GM23338 (cell line): ENCODE measurements at places on chromosomes 7 and 10. TPM values are rescaled to one million over a fixed set of nuclear protein-coding genes. Genes with fewer than 3 reads are reported as not detected.

RBP3 gene
- not detected in 2 replicates for polyA plus RNA-seq

- peaks cover 37% of the 10 kb centered on the region for H3K4me1 ChIP-seq
- no peak overlapping the region for H3K4me3 ChIP-seq
- H3K27me3 ChIP-seq: no peaks in the 10 kb centered on the region
- DNase-seq: no peak
Measured at GRCh38 chr7:54678763-54679489, 80.1 kb downstream of the SEC61G start.

DNA sequence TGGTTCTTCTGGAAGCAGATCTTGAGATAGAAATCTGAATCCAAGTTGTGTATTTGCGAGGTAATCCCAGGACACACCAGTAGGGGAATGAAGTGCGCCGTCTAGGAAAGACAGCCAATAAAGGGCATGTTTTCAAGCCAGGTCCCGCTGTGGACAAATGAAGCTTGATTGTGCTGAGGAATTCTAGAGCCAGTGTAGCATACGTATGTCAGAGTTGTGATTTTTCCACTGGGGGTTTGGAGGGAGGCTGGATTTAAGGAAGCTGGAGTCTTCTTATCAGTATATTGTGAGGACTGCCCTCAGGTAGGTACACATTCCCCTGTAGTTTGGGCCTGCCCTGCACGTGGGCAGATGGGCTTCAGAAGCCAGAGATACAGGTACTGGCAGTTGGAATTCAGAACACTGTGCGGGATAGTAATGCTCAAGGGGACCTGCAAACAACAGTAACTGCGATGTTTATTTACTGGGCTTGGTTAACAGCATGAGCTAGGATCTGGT, 50.9 kb downstream of the GALNT11 start:
- no peaks in the 10 kb centered on the region for H3K36me3 ChIP-seq
- peak; percentile 83 for DNase-seq
- H3K27ac ChIP-seq: peak overlapping the region; percentile 12; the same call in 1 of the 2 replicates
- H3K4me3 ChIP-seq: no peak overlapping the region
- no peaks in the 10 kb centered on the region for H3K27me3 ChIP-seq

EPO gene
- polyA plus RNA-seq: 0.97 and 1.0 TPM in 2 replicates

GRCh38 chr7:30721211-30721610, 30.7 kb upstream of the INMT start:
- H3K27ac ChIP-seq: no peak overlapping the region
- DNase-seq: no peak
- no peaks in the 10 kb centered on the region for H3K27me3 ChIP-seq

DNA sequence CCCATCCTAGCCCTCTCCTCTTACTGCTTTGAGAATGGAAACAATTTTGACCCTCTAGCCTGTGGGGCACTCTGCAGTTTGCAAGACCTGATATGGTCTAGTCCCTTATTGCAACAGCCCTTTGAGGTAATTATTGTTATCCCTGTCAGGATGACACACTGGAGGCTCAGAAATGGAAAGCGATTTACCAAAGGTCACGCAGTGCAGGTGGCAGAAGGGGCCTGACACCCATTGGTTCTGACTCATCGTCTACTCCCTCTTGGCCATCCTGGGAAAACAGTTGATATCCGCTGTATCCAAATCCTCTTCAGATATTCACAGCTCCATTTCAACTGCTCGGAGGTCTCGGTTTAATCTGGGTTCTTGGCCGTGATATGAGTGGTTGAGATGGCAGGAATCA, 44.7 kb upstream of the AQP1 start:
- H3K27ac ChIP-seq: no peak overlapping the region
- no peak for DNase-seq
- H3K36me3 ChIP-seq: no peaks in the 10 kb centered on the region
- H3K4me1 ChIP-seq: no peaks in the 10 kb centered on the region
- H3K4me3 ChIP-seq: no peak overlapping the region
- no peaks in the 10 kb centered on the region for H3K27me3 ChIP-seq

GRCh38 chr10:17506390-17506789, 52.0 kb upstream of the ST8SIA6 start:
- no peak overlapping the region for H3K4me3 ChIP-seq
- DNase-seq: no peak
- no peak overlapping the region for H3K27ac ChIP-seq
- no peaks in the 10 kb centered on the region for H3K27me3 ChIP-seq

NUTM2E gene
- polyA plus RNA-seq: 0.18 TPM in 1 of 2 replicates, not detected in the other

GRCh38 chr7:27910326-27910725, 170.4 kb downstream of the TAX1BP1 start:
- no peaks in the 10 kb centered on the region for H3K27me3 ChIP-seq
- DNase-seq: peak; percentile 85
- peak overlapping the region; percentile 9; the same call in 1 of the 2 replicates for H3K4me3 ChIP-seq
- H3K36me3 ChIP-seq: no peaks in the 10 kb centered on the region

- no peak overlapping the region for H3K27ac ChIP-seq
- no peak overlapping the region for H3K4me3 ChIP-seq
- H3K4me1 ChIP-seq: peaks cover 11% of the 10 kb centered on the region; the same call in 1 of the 2 replicates
- no peaks in the 10 kb centered on the region for H3K27me3 ChIP-seq
- DNase-seq: no peak
Measured at GRCh38 chr7:98185101-98185500, 26.1 kb upstream of the BHLHA15 start.

DNA sequence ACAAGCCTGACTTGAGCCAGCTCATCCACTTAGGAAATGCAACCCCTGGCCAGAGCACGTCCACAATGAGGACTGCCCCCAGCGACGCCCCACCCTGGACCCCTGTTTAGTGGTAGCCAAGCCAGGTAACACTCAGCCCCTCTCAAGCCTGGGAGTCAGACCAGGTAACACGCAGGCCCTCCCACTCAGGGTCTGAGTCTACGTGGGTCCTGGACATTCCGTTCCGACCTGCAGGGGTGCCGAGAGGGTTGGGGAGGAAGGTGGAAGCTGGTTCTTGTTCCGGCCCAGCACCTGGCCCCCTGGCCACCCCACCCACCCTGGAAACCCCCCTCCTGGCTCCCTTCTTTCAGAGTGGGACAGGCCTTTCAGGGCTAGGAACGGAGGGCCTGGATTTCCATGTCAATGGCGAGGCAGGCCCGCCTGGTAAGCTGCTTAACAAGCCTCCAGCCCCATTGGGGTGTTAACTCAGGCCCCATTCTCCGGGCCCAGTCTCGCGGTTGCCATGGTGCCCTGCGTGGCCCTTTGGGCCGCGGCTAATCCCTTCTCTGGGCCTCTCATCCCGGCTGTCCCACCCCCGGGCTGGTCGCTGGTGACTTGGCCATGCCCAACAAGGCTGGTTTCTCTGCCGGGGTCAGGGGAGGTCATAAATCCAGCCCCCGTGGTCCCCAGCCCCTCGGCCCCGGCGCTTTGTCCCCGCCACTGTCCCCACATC, 19.7 kb upstream of the LFNG start:
- H3K36me3 ChIP-seq: no peaks in the 10 kb centered on the region
- peaks cover 13% of the 10 kb centered on the region; the same call in 1 of the 2 replicates for H3K4me1 ChIP-seq
- H3K27me3 ChIP-seq: no peaks in the 10 kb centered on the region
- peak; percentile 74 for DNase-seq

THAP5 gene
- polyA plus RNA-seq: 15.2 and 18.2 TPM in 2 replicates

DNA sequence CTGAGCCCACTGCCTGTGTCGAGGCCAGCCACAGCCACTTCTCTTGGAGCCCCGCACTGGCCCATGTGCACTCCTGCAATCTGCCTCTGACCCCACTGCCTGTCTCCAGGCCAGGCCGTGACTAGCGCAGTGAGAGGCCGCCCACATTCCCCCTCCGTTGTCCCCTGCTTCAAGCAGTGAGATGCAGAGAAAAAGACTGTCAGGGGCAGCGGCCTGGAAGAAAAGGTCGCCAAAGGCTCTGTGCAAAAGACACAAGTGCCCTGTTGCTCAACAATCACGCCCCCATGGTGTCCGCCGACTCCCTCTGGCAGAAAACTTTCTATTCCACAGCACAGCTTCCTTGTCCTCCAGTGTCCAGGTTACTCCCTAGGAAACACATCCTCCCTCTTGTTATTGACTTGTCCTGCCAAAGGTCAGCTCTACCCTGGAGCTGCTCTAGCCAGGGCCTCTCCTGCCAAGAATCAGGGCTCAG, 9.9 kb downstream of the FAM131B start:
- H3K36me3 ChIP-seq: peaks cover 1% of the 10 kb centered on the region
- no peak for DNase-seq
- no peak overlapping the region for H3K4me3 ChIP-seq
- no peaks in the 10 kb centered on the region; the same call in 1 of the 2 replicates for H3K27me3 ChIP-seq

CCNJ gene
- polyA plus RNA-seq: 11.6 and 14.1 TPM in 2 replicates
